Chondrocyte (in vitro differentiated cells): ENCODE measurements at places on chromosomes 13 and 19. TPM values are rescaled to one million over a fixed set of nuclear protein-coding genes. Genes with fewer than 3 reads are reported as not detected.

The ODAD3 gene
- 0.15 to 0.68 TPM (median 0.31 TPM) in 3 replicates for total RNA-seq

The APLP1 gene
- 31.7 to 76.4 TPM (median 66.8 TPM) in 3 replicates for total RNA-seq

The DMWD gene
- total RNA-seq: 77.6 to 83.0 TPM (median 79.4 TPM) in 3 replicates

The ARRDC5 gene
- total RNA-seq: 0.41 TPM in 1 of 3 replicates, not detected in the others
